ENCODE measurements at places on chromosomes 7 and 10.
A peak's percentile ranks its signal among the peaks of the same experiment; 100 is the strongest.

- DNase-seq: no peak
Measured at GRCh38 chr10:37146443-37146842, 21.0 kb downstream of the ANKRD30A start.

DNA sequence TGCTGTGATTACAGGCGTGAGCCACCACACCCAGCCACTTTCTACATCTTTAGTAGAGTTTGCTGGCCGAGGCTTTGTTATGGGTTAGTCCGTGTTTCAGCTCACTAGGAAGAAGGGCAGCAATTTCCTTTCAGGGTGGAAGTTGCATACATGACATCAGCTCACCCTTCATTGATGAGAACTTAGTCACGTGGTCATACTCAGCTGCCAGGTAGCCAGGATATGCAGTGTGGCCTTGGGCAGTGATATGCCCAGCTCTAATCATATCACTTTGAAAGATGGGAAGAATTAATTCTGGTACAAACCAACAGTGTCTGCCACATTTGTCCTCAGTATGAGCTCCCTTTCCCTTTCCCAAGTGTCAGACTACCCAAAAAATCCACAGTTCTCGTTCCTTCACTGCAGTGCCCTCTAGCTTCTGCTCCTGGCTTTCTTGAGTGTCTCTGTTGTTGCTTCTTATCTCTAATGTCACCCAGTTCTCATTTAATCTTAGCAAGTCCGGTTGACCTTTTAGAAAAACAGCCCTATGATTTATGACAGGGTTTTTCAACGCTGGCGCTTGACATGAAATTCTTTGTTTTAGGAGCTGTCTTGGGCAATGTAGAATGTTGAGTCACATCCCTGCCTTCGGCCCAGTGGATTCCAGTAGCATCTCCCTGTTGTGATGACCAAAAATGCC is 108.7 kb upstream of the ITGB1 start:
- DNase-seq: no peak

- no peak for DNase-seq
Measured at GRCh38 chr7:50427518-50427917, 22.6 kb downstream of the FIGNL1 start.

GRCh38 chr7:151207804-151208203 is 2.5 kb downstream of the H2BK1 start:
- DNase-seq: no peak

- DNase-seq: no peak
Measured at GRCh38 chr7:128406314-128407232, 3.2 kb downstream of the IMPDH1 start.

- no peak for DNase-seq
Measured at GRCh38 chr7:46198701-46199100, 277.6 kb upstream of the IGFBP3 start.

DNA sequence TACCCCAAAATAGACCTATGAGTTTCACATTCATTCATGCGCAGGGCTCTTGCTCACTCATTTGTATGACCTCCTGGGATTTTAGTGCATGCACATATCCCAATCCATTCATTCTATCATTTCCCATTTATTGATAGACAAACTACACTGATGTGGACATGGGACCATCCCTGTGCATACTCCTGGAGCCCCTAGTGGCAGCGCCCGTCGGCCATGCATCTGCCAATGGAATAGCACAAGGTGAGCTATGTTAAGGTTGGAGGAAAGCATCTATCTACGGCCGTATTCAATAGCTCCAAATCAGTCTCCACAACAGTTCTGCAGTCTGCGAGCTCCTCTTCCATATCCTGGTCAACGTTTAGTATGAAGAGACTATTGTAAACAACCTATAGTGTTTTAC is 31.7 kb upstream of the FIGNL1 start:
- DNase-seq: no peak

GRCh38 chr10:36191009-36191408 is 548.9 kb upstream of the FZD8 start:
- no peak for DNase-seq

DNA sequence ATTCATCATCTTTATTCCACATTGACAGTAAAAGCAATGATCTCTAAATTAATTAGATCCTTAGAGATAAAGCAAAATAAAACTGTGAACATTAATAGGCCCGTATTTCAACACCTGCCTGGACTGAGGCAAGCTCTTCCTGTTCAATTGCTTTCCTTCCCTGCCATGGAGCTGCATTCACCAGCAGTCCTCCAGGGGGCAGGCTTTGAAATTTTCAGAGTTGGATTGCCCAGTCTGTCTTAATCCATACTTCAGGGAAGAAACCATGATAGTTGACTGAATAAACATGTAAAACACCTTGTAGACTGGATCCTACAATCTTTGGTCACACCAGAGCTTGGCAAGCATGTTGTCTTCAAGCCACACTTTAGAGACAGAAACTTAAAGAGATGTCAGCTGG is 936.6 kb downstream of the NRG3 start:
- DNase-seq: no peak

- no peak for DNase-seq
Measured at GRCh38 chr7:832968-833424, 720 bp downstream of the SUN1 start.

- peak; percentile 28 for DNase-seq
Measured at GRCh38 chr7:52719677-52720076, 315.8 kb upstream of the POM121L12 start.

GRCh38 chr10:123889821-123890220 is 1.8 kb downstream of the CPXM2 start:
- DNase-seq: no peak

DNA sequence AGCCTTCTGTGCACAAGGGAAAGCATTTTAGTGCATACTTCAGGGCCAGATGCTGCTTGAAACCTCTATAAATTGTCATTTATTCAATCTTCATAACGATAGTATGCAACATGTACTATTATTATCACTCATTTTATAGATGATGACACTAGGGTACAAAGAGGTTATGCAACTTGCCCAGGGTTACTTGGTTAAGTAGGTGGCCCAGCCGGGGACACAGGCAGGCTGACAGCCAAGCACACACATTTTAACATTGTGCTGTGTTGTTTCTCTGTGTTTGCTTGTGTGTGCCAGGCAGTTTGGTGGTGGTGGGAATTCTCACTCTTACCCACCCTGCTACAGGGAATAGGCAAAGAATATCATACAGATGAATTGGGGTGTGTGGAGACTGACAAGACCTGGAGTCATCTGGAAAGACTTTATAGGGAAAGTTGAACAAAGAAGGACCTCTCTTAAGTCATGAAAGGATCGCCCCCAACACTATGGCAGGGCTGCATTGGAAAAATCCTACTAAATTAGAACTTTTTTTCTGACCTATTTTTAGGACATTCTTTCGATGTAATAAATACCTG is 98.9 kb downstream of the MKX start:
- no peak for DNase-seq

DNA sequence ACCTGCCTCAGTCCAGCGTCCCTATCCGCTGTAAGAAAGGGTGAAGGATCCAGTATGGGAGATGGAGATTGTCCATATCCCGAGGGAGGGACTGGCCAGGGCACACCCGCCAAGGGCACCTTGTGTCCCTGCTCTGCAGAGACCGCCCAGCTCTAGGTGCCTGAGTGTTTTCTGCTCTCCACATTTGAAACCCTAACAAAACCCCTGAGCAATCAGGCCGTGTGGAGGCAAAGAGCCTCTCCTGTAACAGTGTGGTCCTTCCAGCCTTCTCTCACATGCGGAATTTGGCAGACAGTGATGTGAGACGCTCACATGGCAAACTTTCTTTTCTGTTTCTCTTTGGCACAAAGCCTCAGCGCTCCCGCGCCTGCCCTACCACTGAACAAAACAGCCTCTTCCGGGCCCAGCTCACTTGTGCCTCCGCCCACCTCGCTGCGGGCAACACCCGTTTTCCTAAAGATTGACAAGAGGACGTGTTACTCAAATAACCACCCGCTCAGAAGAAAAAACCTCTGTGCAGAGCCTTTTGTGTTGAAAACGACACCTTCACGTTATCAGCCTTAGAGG is 514.8 kb downstream of the DNAJB6 start:
- DNase-seq: no peak

DNA sequence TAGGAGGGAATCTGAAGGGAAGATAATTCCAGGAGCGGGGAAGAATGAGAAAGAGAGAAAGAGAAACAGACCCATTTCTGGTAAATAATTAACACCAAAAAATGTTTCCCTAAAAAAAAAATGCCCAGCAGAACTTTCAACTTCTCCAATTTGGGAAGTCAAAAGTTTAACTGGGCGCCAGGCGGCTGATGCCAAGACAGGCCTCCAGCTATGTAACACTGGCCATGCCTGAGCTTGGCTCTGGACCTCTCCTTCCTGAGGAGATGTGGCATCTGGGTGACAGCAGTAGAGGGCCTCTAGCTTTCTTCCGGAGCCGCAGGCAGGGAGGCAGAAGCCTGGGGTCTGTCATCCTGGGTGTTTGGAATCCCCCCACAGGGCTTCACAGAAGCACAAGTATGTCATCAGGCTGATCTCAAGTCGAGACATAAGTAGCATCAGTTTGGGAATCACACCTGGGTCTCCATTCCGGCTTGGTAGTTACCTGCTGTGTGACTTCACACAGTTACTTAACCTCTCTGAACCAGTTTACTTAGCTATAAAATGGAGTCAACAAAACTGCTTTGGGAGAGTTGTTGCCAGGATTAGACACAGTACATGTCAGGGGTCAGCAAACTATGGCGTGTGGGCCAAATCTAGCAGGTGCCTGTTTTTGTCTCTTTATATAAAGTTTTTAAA is 50.5 kb upstream of the TCF7L2 start:
- no peak for DNase-seq

- DNase-seq: no peak
Measured at GRCh38 chr7:28263622-28264271, 83.2 kb upstream of the JAZF1 start.

DNA sequence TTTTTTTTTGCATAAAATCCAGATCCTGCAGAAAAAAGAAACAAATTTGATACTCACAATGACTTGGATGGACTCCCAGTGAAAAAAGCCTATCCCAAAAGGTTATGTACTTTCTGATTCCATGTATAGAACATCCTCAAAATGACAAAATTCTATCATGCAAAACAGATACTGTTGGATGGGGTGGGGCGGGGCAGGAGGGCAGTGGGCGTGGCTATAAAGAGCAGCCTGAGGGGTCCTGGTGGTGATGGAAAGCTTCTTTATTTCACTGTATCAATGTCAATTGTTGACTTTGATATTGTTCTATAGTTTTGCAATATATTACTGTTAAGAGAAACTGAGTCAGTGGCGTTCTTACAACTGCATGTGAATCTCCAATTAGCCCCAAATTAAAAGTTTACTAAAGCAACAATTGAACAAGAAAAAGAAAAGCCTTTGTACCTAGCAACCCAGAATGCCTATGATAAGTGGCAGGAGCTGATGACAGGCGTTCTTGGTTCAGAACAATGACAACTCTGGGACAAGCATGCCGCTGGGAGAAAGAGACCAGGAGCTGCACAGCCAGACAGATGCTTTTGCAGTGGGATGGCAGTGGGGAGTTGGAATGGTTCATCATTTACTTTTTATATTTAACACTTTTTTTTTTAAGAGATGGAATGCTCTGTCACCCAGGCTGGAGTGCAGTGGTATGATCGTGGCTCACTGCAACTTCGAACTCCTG is 101.9 kb downstream of the LHPP start:
- DNase-seq: no peak

- DNase-seq: no peak
Measured at GRCh38 chr10:123421461-123421860, 244.7 kb upstream of the GPR26 start.

DNA sequence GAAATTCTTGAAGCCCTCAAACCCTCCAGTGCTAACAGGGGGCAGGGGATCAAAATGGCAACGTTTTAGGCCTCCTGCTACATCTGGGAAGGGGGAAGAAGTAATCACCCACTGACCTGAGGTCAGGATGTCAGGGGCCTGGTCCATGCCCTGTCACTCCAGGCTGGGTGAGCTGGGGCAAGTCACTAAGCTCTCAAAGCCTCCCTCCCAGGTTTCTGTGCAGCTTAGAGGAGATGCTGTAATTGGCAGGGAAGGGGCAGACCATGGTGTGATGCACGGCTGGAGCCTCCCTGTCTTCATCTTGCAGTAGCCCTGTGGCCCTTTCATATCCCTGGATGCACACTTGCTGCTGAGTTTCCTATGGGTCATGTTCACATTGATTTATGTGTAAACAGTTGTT is 27.2 kb downstream of the LEP start:
- no peak for DNase-seq

DNA sequence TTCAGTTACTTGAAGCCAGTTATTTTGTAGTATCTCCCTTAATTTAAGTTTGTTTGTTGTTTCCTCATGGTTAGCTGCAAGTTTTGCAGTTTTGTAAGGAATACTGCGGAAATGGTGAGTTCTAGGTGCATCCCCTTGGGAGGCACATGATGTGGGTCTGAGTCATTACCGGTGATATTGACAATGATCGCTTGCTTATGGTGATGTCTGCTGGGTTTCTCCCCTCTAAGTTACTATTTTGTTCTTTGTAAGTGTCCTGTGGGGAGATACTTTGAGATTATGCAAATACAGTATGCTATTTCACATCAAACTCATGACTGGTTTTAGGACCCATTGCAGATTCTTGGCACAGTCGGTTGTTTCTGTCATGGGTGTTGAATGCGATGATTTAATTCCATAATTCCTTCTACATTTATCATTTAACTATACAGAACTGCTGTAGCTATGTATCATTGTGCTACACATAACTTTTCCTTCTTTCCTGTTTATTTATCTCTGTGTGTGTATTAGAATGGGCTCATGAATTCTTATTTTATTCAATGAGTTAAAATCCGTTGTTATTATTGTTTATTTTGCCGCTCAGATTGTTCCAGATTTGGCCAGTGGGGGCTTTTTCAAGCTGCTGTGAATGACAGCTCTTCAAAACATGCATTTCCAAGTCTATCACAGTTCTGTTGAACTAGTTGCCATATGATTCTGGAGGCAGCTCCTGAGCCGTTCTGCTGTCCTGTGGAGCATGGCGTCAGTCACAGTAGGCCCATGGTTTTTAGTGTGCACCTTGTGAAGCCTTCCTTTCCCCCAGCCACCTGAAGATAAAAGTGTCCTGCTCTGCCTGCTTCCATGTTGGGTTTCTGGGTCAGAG is 18.4 kb downstream of the TSPAN14 start:
- no peak for DNase-seq

- no peak for DNase-seq
Measured at GRCh38 chr10:6309816-6310215, 107.1 kb downstream of the PFKFB3 start.

DNA sequence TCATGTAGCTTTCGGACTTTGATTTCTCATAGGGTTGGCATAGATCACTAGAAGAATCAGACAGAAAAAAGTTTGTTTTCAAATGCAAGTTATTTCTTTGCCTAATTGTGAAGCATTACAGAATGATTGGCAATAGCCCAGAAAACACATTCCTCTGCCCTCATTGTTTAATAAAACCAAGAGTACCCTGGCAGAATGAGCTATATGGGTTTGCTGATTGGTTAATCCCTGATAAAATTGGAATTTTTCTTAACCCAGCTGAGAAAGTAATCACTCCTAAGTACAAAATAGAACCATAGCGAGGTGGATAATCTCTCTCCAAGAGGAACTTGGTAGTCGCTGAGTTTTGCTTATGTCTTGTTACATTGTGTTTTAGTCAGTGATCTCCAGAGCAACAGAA is 30.9 kb upstream of the CREB5 start:
- no peak for DNase-seq

GRCh38 chr7:43405948-43406347 is 177.0 kb upstream of the STK17A start:
- DNase-seq: no peak

GRCh38 chr10:125225051-125225450 is 64.7 kb upstream of the CTBP2 start:
- no peak for DNase-seq

- DNase-seq: no peak
Measured at GRCh38 chr10:279655-280054, 144.4 kb downstream of the ZMYND11 start.

GRCh38 chr10:16581202-16581601 is 59.5 kb upstream of the C1QL3 start:
- no peak for DNase-seq
